Islet precursor cell (in vitro differentiated cells): ENCODE measurements at places on chromosomes 13 and 19.

DNA sequence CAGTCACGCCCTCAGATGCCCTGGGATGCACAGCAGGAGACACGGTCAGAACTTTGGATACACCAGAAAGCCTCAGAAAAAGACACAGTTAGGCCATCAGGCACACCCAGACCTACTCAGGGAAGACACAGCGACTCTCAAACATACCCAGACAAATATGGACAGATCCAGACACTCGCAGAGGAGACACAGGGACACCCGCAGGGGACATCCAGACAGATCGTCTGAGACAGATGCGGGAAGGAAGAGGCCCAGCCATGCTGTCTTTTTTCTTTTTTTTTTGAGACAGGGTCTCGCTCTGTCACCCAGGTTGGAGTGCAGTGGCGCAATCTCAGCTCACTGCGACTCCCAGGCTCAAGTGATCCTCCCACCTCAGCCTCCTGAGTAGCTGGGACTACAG lies 4.8 kb downstream of the DPF1 start:
- peak; percentile 66 for DNase-seq

DNA sequence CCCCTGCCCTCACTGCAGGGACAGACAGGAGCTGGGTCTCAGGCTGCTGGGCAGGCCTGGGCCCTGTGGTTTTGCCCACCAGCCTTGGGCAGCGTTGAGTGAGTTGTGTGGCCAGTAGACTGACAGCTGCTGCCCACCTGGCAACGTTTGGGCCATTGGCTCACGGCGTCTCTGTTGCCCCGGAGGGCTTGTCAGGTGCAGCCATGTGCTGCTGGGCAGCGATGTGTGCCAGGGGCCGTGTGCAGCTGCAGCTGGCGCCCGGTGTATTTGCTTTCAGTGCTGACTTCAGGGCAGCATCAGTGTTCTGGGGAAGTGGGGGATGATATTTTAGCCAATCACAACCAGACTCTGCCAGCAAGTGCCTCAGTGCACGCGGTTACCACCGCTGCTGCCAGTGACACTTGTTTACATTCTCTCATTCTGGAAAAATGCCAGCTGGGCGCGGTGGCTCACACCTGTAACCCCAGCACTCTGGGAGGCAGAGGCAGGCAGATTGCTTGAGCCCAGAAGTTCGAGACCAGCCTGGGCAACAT lies 10.6 kb downstream of the FZR1 start:
- no peak for DNase-seq

GRCh38 chr19:51143486-51143885 lies 1.4 kb downstream of the SIGLEC7 start:
- peak; percentile 31 for DNase-seq

- peak; percentile 75 for DNase-seq
Measured at GRCh38 chr19:45640849-45641273, 1.7 kb upstream of the EML2 start.

DNA sequence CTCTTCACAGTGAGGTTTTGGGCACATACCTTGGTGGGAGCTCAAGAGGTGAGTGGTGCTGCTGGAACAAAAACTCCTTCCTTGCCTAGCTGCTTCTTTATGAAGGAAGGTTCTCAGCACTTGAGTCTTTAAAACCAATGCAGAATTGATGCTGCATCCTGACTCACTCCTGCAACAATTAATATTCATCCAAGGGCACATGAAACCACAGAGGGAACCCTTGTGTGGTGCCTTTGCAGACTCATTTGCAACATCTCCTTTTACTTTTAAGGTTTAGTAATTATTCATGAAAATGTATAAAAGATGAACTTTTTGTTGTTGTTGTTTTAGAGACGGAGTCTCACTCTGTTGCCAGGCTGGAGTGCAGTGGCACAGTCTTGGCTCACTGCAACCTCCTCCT lies 30.1 kb downstream of the OPA3 start:
- DNase-seq: no peak

DNA sequence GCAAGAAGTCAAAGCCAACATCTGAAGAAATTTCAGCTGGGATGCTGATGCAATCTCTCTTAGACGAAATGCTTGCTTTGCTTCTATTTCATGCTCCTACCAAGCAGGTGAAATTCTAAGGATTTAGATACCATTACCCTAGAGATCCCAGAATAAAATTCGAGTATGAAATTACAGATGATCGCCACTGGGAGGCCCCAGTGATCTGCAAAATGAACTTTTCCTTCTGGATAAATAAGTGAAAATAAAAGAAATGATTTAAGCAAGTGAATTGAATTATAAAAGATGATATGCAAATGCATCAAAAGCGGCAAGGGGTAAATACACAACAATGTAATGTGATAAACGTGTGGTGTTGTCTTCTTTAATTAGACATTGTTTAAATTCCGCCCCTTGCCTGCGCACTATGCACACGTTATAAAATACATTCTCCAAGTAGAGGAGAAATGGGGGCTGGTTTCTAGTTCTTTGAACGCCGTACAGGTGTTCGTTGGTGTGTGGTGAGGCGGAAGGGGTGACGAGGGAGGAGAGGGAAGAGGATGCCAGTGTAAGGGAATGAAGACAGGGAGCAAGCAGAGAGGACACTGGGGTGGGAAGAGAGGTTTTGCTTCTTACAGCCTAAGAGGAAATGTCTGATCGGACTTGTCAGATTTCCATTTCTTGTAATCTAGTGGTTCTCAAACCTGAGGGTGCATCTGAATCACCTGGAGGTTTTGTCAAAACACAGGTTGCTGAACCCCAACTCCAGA lies 58.0 kb downstream of the ERCC5 start:
- DNase-seq: no peak

DNA sequence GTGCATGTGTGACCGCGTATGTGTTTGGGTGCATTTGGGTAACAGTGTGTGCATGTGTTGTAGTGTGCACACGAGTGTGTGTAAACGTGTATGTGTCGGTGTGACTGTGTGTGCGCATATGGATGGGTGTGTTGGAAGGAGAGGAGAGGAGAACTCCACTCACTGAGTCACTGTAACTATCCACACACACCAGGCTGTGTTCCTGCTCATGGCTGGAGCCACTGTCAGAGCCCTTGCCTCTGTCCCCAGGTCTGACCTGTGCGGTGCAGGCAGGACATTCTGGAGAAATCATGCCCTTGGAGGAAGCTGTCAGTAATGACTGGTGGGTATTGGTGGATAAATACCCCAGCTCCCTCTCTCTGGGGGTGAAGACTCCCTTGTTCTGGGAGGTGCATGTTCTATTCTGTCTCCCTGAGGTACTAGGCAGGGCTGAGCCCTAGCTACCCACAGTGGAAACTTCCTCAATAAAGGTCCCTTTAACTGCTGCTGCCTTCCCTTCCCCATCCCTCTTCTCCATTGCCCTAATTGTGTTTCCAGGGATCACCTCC lies 48.4 kb downstream of the CYP4F22 start:
- no peak for DNase-seq

- DNase-seq: no peak
Measured at GRCh38 chr13:81116461-81117282, 775.7 kb upstream of the SPRY2 start.

GRCh38 chr19:34525001-34525400 lies 43.4 kb downstream of the WTIP start:
- DNase-seq: no peak

DNA sequence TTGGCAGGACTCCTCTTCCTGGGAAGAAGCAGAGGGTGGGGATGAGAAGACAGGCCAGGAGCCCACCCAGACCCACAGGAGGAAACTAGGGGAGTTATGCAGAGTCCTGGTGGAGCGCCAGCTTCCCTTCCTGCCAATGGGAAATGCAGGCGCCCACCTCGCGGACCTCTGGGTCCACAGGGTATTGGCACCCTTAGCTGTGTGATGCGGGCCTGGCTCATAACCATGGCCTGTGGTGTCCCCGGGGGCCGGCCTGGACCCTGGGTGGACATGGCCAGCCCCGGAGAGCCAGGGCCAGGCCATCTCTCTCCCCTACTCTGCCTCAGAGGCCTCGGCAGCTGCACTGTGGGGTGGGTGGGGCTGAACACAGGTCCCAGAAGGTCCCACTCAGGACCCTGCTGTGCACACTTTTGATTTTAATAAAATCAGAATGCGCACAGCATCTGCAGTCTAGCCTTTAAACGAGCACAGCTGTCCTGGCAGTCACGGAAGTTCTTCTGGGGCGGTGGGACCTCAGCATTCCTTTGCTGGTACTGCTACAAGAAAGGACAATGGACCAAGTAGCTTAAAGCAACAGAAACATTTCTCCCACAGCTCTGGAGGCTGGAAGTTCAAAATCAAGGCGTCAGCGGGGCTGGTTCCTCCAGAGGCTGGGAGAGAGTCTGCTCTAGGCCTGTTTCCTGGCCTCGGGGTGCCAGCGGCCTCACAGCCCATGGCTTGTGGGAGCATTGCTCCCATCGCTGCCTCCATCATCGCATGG lies 1.8 kb downstream of the F10 start:
- peak; percentile 34 for DNase-seq

DNA sequence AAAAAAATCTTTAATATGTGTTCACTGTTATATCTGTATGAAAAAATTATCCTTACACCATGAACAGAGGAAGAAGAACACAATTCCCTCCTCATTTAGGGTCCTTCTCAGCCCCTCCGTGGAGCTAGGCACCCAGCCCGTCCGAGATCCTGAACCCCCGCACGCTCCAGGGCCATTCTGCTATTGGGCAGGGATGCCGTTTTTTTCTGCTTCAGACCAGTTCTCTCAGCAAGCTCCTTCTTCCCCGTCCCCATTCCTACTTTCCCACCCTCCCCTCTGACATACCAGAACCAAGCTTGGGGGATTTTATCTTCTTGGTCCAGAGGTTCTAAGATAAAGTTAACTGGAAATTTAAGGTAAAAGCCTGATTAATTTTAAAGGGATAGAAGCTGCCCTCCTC lies 36.2 kb downstream of the ATP12A start:
- no peak for DNase-seq

DNA sequence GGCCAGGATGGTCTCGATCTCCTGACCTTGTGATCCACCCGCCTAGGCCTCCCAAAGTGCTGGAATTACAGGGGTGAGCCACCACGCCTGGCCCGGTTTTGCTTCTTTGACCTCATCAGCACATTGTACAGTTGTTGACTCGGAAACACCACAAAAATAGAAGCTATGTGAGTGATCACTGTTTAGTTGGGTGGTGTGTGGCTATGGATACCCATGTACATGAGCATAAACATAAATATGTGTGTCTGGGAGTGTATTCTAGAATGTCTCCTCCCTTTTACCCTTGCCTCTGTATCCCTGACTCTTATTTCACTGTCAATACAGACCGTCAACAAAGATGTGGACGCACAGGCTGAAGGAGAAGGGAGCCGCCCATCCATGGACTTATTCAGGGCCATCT lies 14.4 kb upstream of the WDR88 start:
- no peak for DNase-seq
